ENCODE measurements at places on chromosomes 2 and 18.

DNA sequence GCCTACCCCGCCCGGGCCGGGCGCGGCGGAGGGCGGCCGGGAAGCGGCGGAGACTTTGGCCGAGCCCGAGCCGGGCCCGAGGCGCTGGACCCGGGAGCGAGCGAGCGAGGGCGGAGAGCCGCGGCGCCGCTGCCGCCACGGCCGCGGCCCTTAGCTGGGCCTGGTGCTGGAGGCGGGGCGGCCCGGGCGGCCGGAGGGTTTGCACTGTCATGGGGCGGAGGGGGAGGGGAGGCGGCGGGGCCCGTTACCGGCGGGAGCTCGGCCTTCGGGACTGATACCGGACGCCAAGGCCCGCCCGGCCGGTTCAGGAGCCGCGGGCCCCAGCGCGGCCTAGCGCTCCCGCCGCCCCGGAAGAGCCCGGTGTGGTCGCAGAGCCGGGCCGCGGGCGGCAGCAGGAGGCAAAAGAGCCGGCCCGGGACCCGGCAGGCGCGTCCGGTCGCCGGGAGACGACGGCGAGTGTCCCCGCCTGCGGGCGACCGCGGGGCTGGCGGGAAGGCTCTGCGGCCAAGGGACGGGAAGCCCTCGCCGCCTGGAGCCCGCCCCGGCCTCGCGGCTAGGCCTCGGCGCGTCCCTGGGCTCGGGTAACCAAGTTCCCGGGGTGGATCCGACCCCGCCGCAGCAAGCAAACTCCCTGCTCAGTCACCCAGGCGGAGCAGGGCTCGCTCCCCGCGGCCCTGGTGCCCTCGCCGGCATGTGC, 697 bp downstream of the KCMF1 start:
- DNase-seq, result no peak

DNA sequence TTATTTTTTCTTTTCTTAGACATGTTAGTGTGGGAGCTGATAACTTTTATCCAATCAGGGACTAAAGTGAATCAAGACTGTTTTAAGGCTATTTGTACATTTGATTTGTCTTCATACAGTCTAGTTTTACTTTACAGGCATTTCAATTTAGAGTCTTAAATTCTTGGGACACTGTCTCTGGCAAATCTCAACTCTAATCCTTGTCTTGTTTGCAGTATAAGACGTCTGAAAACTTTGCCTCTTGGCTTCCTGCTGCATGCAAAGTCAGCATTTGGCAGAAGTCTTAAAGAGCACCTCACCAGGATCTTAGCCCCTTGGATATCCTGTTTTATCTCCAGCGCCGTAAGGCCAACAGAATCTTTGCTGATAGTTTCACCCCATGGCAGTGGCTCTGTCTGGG, 30.3 kb downstream of the SPOPL start:
- DNase-seq, result peak; percentile 0

- DNase-seq, result no peak
These were observed 43.6 kb downstream of the MC2R start for GRCh38 chr18:13871701-13872100.

- no peak for DNase-seq
These were observed 112.3 kb downstream of the BCL2 start for GRCh38 chr18:63207143-63207790.

DNA sequence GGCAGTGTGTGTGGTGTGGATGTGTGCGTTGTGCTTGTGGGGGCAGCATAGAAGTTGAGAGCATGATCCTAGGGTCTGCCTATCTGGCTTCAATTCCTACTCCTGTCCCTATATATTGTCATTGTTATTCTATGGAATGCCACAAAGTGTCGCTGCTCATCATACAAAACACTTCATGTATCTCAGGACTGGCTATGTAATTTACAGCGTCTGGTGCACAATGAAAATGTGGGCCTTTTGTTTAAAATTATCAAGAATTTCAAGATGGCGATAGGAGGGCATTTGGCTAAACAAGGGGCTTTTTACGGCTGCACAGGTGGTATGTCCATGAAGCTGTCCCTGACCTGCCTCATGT, 3.4 kb downstream of the SERPINB2 start:
- no peak for DNase-seq

DNA sequence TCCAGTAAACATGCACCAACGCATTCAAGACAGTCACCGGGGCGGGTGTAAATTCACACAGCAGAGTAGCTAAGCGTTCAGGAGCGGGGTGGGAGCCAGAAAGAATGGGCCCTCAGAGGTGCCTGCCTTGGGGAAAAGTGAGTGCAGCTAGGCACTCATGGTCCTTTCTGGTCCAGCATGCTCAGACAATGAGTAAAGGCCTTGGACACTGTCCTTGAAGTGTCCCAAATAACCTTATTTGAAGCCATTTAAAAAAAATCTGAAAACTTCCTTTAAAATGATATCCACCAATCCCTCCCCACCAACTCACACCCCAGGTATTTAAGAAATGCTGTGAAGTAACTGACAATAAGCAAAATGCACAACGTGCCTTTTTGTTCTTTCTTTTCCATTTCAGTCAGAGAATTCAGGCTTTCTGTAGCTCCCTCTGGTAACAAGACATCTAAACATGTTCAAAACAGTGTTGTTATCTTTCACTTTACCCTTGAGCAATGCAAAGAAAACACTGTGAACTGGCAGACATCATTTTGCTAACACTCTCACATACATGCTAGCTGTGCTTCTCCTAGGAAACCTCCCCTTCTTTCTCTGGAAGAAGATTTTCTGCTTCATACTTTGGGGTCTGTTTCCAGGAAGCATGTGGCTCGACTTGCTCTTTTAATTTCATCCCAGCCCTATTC, 445.1 kb upstream of the SPRED2 start:
- no peak for DNase-seq

DNA sequence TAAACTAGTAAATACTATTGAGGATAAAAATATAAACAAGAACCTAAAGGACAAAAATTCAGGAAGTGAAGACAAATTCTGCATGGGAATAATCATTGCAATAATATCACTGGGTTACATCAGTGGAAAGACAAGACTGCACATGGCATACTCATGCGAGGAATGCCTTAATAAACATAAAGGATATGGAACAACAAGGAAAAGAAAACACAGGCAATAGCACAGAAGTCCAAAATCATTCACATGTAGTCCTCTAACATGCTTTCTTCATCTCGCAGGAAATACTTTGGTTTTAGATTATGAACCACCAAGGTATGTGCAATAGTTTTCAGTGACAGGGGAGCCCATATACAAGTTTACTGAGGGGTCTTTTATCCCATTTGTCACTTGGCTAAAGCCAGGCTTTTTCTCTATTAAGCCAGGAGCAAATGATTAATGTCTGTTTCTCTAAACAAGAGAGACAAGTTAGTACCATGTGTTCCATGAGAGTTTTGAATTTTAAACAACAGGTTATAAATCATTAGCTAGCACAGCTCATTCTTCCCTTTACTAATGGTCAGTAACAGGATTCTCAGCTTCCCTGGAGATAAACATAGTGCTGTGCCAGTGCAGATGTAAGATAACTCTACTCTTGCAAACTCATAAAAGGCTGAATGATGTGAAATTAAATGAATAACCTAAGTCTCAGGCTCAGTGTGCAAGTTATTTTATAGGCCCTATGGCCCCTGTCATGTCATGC, 353.6 kb upstream of the FSIP2 start:
- no peak for DNase-seq

DNA sequence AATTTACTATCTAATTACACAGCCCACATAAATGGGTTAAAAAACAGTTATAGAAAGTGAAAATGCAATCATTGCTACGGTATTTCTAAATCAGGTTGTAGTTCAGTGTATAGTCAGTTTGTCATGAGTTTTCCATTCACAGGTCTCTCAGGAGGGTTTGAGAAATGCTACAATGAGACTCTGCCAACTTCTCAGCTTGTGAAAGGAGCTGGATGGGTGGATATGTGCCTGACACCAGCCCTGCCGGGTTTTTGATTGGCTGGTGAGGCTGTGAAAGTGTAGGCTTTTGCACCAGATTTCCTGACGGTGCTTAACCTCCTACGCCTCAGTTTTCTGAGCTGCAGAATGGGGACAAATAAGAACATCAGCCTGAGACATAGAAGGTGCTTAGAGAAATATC, 102.6 kb upstream of the SMIM21 start:
- no peak for DNase-seq

DNA sequence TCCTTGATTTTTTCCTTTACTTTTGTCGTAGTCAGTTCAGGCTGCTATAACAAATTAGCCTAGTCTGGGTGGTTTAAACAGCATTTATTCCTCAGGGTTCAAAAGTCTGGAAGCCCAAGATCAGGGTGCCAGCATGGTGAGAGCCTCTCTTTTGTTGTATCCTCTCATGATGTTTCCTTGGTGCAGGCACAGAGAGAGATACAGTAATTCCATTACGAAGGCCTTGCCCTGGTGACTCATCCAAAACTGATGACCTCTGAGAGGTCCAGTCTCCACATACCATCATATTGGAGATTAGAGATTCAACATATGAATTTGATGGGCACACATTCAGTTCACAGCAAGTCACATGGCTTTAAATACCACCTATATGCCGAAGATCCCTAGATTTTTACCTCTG, 253.8 kb downstream of the CYRIA start:
- DNase-seq, result no peak

GRCh38 chr2:239596253-239596652, 195.4 kb upstream of the HDAC4 start:
- peak; percentile 87 for DNase-seq

DNA sequence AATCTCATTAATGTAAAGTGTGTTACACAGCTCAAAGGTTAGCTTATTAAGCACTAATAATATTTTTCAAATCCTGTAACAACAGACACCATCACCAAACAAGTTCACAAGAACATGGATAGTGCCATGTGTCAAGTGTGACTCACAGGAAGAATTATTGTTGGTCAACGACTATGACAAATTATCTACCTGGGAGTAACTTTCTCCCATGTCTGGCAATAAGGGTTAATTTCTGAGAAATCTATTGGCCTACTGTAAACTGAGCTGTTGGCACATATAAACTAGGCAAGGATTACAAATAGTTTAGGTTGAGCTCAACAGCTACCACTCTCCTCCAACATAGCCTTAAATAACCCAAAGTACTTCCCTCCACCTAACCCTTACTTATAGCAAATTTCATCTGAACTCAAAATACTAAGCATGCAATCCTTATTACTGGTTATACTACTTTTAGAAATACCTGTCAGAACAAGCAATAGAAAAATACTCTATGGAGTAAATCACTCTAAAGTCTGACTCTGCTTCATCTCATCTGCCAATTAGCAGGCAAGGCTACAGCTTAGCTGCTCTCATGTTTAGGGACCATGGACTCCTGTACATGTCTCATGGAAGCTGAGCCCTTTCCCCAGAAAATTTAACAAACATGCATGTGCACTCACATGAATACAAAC, 223.0 kb downstream of the NBAS start:
- no peak for DNase-seq

- peak; percentile 18 for DNase-seq
These were observed 10.5 kb upstream of the TMEM177 start for GRCh38 chr2:119668546-119668945.

DNA sequence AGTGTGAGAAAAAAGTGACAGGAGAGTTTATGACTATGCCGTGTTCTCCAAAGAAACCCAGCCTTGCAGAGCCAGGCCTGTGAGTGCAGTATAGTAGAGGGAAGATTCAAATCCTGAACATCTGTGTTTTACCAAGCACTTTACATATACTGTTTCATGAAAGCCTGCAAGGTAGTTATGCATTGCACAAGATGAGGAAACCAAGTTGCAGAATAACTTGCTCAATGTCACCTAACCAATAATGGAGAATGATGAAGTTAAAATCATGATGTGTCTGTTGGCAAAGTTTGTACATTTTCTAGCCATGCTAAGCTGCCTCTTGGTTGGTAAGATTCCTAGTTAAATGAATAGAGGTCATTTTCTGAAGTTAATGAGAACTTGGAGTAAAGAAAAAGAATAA, 29.3 kb downstream of the SYT4 start:
- no peak for DNase-seq

DNA sequence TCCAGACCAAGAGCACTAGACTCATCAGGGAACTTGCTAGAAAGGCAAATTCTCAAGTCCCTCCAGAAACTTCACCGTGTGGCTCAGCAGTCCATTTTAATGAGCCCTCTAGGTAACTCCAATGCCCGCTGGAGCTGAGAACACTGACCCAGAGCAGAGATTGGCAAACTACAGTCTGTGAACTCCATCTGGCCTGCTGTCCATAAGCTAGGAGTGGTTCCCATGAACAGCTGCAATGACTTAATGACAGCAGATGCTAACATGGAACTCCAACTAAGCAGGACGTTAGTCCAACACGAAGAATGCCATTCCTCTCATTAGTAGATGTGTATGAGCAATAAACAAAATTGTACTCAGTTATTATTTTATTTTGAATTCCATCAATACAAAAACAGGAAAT, 371.9 kb downstream of the STK39 start:
- no peak for DNase-seq

- DNase-seq, result no peak
These were observed 64.6 kb upstream of the TAF1B start for GRCh38 chr2:9778471-9779316.

- DNase-seq, result no peak
These were observed 408.1 kb downstream of the THSD7B start for GRCh38 chr2:137173463-137173862.

DNA sequence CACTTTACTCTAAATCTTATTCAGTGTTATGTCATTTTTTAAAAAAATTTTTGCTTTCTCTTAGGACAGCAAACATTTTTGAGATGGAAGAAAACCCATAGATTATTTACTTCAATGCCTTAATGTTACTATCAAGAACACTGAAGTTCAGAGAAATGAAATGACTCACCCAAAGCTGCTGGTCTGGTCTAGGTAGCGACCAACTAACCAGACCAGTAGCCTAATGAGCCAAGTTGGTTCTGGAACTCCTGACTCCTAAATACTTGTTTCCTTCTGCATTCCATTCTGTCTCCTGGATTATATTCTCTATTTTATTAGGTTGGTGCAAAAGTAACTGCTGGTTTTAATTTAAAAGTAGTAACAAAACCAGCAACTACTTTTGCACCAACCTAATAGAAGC, 35.4 kb downstream of the SLC8A1 start:
- no peak for DNase-seq

- DNase-seq, result no peak
These were observed 1941.9 kb upstream of the PIK3C3 start for GRCh38 chr18:40013001-40013609.

DNA sequence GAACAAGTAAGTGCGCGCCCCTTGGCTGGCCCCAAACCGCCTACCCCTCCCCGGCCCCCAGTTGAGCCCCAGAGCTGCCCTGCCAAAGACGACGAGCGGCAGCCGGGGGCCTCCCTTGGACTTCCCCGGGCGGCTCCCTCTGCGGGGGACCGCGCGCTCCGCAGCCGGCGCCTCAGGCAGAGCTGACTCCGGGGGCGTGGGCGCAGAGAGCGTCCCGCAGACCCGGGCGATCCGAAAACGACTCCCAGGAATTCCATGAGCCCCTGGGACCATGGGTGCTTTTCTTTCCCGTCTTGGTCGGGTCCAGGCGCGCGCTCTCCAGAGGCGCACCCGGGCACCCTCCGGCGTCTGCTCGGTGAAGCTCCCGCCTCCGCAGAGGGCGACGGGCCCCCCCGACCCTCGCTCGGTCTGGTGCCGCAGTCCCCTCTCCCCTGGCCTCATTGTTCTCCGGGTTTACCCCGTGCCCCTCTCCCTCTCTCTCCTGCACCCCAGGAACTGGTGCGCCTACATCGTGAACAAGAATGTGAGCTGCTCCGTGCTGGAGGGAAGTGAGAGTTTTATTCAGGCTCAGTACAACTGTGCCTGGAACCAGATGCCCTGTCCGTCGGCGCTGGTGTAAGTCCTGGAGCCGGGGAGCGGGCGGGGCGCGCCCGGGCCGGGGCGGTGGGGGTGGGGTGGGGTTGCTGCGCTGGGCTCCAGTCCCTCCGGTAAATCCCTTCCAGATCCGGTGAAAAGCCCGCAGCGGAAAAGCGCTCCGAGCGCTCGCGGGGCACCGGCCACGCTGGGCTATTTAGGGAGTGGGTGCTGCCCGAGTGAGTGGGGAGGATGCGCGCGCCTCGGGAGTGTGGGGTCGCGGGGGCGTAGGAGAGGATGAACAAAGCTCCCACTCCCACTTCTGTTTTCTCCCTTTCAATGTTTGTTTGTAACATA, 776 bp downstream of the EMILIN2 start:
- DNase-seq, result no peak
